ENCODE measurements at places on chromosomes 6 and 20.
A peak's percentile ranks its signal among the peaks of the same experiment; 100 is the strongest.

GRCh38 chr6:56890683-56891429, 64.1 kb upstream of the BEND6 start:
- no peak for DNase-seq

DNA sequence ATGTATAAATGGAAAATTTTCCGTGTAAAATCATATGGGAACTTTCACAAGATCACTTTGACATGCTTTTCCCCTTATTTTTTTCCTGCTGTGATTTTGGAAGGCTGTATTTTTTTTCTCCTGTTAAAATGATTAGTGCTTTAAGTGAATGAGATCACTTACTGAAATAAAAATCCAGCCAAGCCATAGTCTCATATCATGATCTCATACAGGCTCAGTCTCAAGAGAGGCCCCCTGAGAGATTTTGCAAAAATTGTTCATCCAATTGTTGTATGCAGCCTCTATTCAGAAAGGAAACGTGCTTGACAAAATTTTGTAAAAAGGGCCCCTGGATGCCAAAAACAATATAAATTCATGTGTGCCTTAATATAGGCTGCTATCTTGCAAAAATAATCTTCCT, 528.2 kb downstream of the HDGFL1 start:
- DNase-seq, result no peak

- DNase-seq, result no peak
Measured at GRCh38 chr6:5481750-5482149, 220.4 kb downstream of the FARS2 start.

DNA sequence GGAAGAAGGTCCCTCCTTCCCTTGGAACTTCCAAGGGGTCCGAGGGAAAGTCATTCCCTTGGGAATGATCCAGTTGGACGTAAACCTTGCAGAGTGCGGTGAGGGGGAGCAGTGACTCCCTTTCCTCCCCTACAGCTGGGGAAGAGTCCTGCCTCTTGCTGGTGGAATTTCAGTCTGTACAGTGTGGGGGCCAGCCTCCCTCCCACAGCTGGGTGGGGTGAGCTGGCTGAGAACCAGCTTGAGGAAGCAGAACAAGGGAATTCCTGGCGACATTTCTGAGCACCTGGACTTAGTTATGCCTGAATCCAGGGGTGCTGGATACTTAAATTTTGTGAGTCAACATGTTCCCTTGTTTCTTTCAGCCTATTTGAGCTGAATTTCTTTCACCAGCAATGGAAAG, 152.0 kb downstream of the ANKRD60 start:
- no peak for DNase-seq

DNA sequence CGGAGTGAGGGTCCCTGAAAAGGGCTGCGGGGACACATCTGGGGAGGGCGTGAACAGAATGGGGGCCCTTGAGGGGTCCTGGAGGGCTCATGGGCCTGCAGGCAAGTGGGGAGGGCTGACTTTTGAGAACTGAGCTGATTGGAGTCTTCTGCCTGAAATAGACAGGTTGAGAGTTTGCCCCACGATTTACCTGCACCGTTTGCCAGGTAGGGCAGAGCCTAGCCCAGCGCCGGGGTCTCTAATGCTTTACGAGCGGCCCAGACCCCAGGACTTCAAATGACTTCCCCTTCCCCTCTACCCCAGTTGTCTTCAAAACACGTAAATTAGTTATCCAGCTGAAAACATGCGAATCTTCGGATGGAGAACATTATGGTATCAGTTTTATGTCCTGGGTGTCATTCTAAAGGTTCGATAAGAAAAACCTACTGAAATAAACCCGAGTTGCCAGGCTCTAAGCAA, 1.3 kb downstream of the PLCB1 start:
- DNase-seq, result no peak

- no peak for DNase-seq
Measured at GRCh38 chr6:37190159-37190535, 20.2 kb downstream of the PIM1 start.

GRCh38 chr20:47357296-47358038, 968 bp upstream of the ZMYND8 start:
- DNase-seq, result peak; percentile 87

DNA sequence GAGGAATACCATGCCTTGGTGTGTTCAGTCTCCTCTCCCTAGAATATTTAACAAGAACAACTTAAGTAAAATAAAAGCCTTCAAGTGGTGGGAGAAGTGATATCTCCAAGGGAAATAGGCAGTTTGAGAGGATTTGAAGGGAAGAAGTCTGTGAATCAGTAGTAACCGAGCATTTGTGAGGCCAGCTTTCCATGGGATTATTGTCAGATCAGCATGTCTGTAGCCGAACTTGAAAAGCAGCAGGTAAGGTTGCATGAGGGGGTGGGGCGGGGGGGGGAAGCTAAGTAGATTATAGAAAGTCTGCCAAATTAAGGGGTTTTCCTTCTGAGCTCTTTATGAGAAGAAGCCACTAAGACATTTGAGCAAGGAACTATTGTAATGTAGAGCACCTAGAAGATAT, 92.6 kb downstream of the GRIK2 start:
- no peak for DNase-seq

DNA sequence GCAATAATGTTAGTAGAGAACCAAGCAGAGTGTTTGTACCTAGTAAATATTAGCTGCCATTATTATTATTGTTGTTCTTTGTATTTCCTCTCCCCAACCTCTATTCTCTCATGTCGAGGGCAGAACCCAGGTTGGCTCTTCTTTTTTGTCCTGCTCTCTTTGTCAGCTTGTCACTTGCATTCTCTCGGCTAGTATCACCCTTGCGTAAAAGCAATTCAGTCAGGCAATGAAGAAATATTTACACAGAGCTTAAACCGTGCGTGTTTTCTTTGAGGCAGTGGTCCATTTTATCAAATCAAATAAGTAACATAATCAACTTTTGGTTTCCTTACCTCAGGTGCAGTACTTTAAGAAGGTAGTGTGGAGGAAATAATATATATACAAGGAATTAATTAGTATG, 83.9 kb downstream of the TULP4 start:
- DNase-seq, result no peak

DNA sequence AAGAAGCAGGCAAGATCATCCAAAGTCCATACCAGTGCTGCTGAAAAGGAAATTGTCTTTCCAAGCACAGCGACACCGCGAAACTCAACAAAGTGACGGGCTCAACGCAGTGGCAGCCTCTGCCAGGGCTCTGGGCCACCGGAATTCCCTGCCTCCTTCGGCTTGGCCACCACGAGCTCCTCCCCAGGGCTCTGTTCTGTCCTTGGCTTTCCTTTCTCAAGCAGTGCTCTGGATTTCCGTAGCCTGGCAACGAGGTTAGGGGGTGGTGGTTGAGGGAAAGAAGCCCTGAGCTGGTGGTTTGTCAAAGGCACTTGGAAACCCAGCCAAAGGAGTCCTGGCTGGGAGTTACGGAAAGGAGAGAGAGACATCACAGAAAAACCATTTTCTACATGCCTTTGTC, 31.2 kb downstream of the PRR18 start:
- no peak for DNase-seq
